ENCODE measurements at places on chromosomes 6 and 20.
A peak's percentile ranks its signal among the peaks of the same experiment; 100 is the strongest.

DNA sequence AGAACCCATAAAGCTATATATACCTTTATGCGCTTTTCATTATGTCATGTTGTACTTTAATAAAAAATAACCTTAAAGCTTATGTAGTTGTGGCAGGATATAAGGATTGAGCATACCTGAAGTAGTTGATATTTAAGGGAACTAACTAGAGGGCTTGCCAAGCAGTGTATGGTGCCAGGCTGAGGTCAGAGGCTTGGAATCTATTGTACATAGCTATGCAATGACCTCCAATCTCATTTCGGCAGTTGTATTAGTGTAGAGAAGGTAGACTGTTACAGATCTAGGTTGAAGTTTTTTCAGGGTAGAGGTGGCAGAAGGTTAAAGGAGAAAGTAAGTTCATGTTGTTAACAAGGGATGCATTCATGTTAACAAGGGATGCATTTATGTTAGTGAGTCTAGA, 397.7 kb upstream of the HS3ST5 start:
- no peak for DNase-seq

DNA sequence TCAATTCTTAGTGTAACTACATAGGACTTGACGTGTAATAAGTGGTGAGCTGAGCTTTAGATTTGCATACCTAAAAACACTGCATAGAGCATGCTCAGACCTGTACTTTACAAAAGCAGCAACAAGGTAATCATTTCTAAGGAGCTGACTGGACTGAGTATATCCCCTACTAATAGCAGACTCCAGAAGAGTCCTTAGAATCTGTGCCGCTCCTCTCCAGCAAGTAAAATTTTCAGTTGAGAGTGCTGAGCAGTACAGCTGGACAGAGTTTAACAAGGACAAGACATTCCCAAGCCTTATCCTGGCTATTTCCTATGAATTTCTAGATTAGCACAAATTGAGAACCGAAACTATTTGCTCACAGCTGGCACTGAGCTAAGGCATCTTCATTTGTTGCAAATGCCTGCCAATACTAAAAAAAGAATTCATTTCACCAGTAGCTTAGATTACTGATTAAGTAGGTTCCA, 26.1 kb upstream of the KLHL31 start:
- no peak for DNase-seq

DNA sequence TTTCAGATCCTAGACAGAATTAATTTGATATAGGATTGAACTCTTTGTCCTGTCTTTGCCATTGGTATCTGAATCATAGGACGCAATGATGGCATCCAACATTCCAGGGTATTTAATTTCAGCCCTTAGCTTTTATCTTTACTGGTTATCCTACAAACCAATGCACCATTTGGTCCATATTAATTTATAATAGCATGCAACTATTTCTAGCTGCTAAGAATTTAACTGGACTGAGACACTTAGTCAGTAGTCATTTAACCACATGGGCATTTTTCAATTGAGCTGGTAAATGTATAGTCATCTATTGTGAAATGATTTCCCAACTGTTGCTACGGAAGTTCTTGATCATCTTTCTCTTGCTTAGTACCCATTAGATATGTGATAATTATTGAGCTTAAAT, 141.1 kb downstream of the CD164 start:
- DNase-seq = no peak

DNA sequence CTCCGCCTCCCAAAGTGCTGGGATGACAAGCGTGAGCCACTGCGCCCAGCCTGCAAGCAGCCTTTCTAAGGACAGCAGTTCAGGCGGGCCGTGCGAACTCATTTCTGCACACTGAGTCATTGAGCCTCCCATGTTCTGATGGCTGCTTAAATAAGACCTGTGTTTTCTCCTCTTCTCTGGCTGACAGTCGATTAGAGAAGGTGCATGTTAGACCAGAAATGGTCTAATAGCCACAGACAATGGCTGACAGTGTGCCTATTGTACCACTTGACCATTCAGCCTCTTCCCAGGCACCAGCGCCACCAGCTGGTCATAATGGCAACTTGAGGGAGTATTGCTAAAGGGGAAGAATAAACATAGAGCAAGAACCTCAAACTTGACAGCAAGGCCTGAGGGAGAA, 6.2 kb downstream of the CST11 start:
- DNase-seq = no peak

- no peak for DNase-seq
Observed at GRCh38 chr6:25640446-25640845, 11.6 kb upstream of the SCGN start.

GRCh38 chr20:55964790-55965189, 40.5 kb downstream of the CBLN4 start:
- no peak for DNase-seq

- no peak for DNase-seq
Observed at GRCh38 chr6:142846883-142847287, 98.1 kb downstream of the HIVEP2 start.

- DNase-seq = no peak
Observed at GRCh38 chr6:9225441-9225871, 790.1 kb upstream of the SLC35B3 start.

DNA sequence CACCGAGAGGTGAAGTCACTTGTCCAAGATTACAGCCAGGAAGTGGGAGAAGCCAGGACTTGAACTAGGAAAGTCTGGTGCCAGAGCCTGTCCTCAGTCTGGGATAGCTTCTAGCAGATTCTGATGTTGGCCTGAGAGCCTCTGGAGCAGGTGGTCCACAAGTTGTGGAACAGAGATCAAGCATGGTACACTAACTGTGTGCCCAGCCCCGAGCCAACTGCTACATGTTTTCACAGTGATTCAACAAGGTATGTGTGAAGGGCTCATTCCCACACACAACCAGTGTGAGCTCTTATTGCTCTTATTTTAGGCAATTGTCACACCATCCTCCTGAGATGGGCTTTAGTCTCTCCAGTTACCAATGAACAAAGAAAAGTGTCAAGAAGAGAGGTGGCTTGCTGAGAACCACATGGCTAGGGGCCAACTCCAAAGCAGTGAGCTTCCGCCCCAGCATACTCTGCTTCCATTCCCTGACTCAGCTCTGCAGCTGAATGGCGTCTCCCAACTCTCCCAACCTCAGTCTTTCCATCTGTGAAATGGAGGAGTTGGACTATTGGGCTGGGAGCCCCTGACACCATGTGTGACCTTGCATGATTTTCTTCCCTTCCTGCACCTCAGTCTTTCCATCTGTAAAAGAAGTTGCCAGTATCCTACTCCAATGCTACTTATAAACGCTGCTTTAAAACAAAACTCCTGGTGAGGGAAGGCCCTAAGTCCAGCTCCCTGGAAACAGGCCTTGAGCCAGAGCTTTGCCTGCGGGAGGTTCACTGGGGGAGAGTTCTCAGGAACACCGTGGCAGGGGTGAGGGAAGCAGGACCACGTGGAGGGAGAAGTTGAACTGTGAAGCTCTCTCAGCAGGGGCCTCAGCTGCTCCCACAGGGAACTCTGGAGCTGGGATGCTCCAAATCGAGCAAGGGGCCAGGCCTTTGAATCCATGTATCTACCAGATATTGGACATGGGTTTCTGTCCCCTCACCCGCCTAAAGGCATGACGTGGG, 40.9 kb downstream of the CDH22 start:
- DNase-seq = no peak

- DNase-seq = no peak
Observed at GRCh38 chr6:45001663-45002062, 326.5 kb upstream of the RUNX2 start.

GRCh38 chr20:47330933-47331708, 25.4 kb downstream of the ZMYND8 start:
- DNase-seq = no peak

DNA sequence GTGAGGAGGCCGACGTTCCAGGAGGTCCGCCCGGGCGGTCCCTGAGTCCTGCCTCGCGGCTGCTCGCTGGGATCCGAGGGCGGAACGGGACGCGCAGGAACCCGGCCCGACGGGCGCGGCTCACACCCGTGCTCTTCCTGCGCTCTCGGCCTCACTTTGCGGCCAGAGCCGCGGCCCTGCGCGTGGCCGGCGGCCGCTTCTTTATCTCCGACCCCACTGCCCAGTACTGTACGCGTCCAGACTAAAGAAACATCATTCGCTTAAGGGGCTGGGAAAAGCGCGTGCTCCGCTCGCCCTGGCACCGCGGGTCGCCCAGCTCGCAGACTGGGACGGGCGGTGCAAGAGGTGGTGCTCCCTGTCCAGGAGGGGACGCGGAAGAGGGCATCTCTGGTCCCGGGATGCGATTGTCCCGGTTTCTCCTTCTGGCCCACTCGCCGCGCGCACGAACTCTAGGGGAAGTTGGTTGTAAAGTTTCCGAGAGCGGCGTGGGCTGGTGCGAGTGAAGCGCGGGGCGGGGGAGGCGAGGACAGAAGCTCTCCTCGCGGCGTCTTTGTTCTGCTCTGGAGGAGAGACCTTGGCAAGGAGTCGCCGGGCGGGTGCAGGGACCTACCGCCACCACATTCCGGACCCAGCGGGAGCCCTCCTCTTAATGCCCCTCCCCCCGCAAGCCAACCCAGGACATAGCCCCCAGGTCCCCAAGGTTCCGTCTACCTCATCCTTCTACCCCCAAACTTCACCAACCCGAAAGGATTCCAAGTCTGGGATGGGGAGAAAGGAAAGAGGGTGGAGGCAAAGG, 71.0 kb downstream of the SOX4 start:
- DNase-seq = no peak

DNA sequence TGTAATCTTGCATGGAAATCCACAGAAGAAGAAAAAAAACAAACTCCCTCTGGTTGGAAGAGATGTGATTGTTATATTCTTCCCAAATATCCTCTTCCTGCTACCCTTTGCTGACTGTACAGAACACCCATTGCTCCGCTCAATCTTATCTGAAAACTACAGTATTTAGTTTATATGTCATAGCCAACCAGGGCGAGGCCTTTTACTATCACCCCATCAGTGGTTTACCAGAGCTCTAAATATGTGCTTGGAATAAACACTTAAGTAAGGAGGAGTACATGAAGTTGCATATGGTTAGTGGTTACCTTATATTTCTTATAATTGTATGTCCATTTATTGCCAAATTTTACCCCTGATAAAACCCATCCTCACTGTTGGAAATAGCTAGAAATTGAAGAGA, 12.2 kb downstream of the PRL start:
- no peak for DNase-seq

GRCh38 chr6:152922706-152923105, 60.1 kb downstream of the FBXO5 start:
- DNase-seq = no peak

- DNase-seq = no peak
Observed at GRCh38 chr20:16040742-16041141, 532.5 kb downstream of the KIF16B start.

- no peak for DNase-seq
Observed at GRCh38 chr6:44805238-44805846, 417.8 kb downstream of the CDC5L start.

DNA sequence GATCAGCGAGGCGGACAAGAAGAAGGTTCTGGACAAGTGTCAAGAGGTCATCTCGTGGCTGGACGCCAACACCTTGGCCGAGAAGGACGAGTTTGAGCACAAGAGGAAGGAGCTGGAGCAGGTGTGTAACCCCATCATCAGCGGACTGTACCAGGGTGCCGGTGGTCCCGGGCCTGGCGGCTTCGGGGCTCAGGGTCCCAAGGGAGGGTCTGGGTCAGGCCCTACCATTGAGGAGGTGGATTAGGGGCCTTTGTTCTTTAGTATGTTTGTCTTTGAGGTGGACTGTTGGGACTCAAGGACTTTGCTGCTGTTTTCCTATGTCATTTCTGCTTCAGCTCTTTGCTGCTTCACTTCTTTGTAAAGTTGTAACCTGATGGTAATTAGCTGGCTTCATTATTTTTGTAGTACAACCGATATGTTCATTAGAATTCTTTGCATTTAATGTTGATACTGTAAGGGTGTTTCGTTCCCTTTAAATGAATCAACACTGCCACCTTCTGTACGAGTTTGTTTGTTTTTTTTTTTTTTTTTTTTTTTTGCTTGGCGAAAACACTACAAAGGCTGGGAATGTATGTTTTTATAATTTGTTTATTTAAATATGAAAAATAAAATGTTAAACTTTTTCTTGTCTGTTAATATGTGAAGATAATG, 2.2 kb downstream of the HSPA1B start:
- DNase-seq = no peak

GRCh38 chr20:8156235-8157079, 24.4 kb downstream of the PLCB1 start:
- no peak for DNase-seq

GRCh38 chr20:6580486-6580885, 187.0 kb upstream of the BMP2 start:
- no peak for DNase-seq

GRCh38 chr6:13902922-13903321, 21.8 kb upstream of the RNF182 start:
- no peak for DNase-seq

GRCh38 chr20:37504404-37505096, 16.5 kb upstream of the NNAT start:
- no peak for DNase-seq

DNA sequence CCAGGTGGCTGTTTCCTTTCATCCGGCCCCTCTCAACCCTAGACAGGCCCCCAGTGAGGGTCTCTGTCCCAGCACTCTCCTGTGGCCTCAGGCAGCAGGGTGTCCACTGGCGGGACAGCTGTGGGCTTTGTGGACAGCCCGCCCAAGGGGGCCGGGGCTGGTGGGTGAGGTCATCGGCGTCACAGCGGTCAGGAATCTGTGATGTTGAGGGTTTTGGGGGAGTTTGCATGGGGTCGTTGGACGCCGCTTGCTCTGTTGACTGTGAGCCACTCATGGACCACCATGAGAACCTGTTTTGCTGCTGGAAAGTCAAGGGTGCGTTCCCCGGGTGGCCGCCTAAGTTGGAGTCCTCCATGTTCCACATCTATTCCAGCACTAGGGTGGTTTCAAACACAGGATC, 146.4 kb downstream of the DTNBP1 start:
- no peak for DNase-seq

GRCh38 chr20:61125076-61125475, 127.0 kb upstream of the CDH4 start:
- DNase-seq = no peak

GRCh38 chr6:38323216-38323615, 316.5 kb downstream of the BTBD9 start:
- DNase-seq = no peak

GRCh38 chr6:131828080-131828479, 20.3 kb downstream of the ENPP1 start:
- DNase-seq = no peak

- no peak for DNase-seq
Observed at GRCh38 chr20:53412577-53413185, 181.0 kb downstream of the ZNF217 start.

- DNase-seq = peak; percentile 70
Observed at GRCh38 chr6:166942393-166943168, 13.8 kb downstream of the RNASET2 start.

Measured in activated CD4-positive, alpha-beta T cell treated with anti-CD3 and anti-CD28 coated beads, Interleukin-2, amount 50 U/mL, for 4 hours (primary cell).